Activated T-helper 1 cell treated with anti-CD3 and anti-CD28 coated beads, Interleukin-2, amount 50 U/mL, for 16 hours (primary cell): ENCODE measurements at places on chromosomes 11 and 22.

GRCh38 chr11:103959279-103959942 lies 77.0 kb upstream of the DDI1 start:
- no peak for DNase-seq

DNA sequence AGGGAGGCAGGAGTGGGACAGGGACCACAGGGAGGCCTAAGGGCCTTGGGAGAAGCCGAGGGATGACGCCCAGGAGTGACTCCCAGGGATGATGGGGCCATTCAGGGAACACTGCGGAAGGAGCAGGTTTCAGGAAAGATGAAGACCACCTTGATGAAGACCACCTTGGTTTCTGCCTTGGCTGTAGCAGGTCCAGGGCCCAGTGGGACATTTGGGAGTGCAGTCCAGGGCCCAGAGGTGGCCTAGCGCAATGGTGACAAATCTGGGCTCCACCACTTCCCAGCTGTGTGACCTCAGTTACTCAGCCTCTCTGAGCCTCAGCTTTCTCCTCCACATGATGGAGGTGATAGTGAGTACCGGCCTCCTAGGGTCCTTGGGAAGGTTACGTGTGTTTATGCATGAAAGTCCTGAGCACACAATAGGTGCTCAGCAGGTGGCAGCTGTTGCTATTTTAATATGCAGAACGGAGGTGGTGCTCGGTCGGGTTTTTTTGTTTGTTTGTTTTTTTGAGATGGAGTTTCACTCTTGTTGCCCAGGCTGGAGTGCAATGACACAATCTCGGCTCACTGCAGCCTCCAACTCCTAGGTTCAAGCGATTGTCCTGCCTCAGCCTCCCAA lies 770 bp downstream of the TSGA10IP start:
- DNase-seq: no peak

GRCh38 chr11:90288212-90288821 lies 65.5 kb upstream of the CHORDC1 start:
- DNase-seq: no peak

DNA sequence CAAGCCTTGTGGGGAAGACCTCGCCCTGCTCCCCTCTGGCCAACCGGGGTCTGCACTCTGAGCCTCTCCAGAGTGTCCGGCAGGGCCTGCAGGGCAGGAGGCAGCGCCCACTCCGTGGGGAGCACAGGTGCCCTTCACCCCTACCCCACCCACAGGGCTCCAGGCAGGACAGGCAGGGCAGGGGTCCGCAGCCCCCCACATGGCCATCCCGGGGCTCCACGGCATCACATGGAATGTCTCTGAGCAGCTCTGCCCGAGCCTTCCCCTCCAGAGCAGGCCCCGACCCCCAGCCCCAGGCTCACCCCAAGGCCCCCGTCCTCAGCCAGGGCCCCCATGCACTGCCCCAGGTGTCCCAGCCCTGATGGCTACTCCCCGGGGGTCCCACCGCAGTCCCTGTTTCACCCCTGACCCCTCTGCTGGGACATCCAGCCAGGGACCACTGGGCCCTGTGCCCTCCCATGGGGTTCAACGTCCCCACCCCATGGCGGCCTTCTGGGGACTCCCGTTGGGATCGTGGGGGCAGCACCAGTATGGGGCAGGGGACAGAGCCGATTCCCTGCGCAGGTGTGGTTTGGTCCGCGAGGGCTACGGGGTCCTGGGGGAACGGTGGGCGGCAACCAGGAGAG lies 77.7 kb downstream of the BRD1 start:
- no peak for DNase-seq

DNA sequence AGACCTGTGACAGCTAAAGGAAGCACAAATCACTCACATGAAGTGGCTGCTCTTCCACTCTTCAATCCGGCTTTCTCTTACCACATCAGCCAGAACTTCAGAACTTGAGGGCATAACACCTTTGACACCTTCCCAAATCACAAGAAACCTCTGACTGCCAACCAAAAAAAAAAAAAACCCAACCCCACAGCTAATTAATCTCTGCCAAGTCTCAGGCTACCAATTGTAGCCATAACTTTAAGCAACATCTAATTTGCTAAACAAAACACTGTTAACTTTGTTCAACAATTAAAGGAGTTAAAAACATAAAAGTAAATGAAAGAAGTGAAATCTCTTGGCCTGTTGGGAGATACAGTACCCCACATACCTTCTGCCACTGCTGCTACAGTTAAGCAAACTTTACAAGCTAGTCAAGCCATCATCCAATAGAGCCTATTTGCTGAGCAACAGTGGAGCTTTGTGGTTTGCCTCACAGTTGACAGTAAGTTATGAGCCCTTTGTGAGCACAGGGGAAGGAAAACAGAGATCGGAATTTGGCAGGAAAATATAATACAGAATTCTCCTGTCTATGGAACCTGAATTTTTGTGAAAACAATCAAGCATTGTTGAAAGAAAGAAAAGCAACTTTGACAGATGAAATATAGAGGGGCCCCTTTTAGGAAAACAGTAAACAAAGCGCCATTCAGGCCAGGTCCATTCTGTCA lies at the start of gene SOX6:
Gene SOX6 (minus strand): TSS at position 490 of the 704 bp plus-strand sequence. CDS start 15,298 bp downstream, outside the sequence.
- DNase-seq: no peak

GRCh38 chr11:131195661-131196517 lies 174.5 kb upstream of the NTM start:
- no peak for DNase-seq

DNA sequence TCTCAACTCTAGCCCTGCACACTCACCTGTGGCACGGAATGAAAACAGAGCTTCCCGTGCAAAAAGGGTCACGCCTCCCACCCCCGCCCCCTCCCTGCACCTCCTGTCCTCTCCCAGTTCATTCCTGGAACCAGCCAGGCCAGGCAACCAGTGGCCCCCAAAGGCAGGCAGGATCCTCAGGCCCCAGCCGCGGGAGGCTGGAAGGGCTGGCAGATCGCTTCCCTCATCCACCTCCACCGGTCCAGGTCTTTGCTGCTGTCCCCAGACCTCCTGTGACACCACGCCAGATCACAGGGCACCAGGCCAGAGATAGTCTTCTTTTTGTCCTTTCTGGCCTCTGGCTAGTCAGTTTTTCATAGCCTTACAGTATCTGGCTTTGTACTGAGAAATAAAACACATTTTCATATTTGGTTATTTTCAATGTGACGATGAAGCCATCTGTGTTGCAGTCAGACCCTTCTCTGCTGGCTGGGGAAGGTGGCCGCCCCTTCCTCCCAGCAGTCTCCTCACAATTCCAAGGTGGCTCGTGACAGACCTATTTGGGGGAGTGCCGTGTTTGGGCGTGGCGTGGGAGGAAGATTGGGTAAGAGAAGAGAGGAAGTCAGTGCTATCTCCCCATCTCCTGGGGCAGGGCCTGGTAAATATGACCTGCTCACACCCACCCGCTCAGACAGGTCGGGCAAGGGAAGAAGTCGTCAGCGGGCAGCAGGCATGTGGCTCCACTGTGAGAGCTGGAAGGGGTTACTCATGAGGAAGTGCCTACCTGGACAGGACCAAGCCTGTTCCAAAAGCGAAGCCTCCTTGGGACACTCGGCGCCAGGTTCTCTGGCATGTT lies 9.1 kb downstream of the SSH3 start:
- DNase-seq: no peak

DNA sequence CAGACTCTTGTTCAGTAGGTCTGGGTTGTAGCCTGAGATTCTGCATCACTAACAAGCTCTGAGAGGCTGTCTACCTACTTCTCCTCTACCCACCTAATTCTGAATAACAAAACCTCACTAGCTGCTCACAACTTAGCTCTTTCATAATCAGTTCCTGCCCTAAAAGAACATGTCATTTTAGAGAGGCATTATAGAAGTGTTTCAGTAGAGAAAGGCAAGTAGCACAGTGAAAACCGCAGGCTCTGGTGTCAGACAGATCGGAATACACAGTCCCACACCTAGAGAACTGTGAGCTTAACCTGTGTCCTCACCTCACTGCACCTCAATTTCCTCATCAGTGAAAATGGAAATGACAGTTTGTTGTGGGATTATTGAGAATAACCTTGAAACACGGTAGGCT lies 1337.6 kb upstream of the TENM4 start:
- DNase-seq: no peak

DNA sequence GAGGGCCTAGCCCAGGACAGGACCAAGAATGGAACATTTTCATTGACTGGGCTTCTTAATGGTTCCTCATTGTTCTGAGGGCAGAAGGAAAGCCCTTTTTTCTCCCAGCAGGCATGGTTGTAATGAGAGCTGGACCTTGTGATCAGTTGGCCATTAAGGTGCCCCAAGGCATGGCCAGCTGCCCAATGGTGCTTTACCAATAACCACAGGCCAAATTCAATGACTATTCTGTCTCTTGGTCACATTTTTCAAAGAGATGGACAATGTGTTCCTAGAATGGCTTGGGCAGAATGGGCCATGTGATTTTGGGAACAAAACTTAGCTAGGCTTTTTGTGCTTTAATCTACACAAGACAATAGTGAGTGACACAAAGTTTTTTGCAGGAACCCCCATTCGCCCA lies 7.3 kb downstream of the NAV2 start:
- no peak for DNase-seq

GRCh38 chr22:46063846-46064227 lies 86.5 kb upstream of the PPARA start:
- DNase-seq: no peak

DNA sequence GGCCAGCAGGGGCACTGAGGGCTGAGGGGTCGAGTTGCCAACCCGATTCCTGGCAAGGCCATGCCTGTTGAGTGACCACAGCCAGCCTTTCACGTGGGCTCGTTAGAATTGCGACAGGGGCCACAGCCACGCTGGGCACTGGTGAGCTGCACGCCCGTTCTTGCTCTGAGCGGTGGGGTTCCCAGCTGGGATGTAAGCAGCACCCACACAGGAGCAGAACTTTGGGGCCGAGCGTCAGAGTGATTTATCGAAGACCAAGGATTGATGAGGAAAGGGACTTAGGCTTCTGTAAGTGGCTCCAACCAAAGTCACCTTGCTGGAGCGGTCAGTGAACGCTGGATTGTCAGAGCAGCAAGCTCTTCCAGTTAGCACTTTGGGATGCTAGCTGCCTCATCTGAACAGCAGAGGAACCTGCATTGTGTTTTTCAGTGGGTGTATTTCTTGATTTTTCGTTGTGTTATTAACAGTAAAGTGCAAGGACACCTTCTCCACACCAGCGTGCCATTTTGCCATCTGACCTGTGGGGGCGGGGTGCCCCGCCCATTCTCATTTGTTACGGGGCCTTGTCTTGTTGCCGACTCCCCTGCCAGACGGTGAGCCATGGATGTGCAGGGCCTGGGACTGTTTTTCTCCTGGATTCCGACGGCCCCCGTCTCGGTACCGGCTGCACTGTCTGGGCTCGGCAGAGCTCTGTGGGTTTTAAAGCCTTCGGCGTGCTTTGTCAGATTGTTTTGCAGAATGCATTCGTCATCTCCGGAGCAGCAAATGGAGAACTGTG lies 202.5 kb downstream of the TBC1D22A start:
- DNase-seq: no peak

DNA sequence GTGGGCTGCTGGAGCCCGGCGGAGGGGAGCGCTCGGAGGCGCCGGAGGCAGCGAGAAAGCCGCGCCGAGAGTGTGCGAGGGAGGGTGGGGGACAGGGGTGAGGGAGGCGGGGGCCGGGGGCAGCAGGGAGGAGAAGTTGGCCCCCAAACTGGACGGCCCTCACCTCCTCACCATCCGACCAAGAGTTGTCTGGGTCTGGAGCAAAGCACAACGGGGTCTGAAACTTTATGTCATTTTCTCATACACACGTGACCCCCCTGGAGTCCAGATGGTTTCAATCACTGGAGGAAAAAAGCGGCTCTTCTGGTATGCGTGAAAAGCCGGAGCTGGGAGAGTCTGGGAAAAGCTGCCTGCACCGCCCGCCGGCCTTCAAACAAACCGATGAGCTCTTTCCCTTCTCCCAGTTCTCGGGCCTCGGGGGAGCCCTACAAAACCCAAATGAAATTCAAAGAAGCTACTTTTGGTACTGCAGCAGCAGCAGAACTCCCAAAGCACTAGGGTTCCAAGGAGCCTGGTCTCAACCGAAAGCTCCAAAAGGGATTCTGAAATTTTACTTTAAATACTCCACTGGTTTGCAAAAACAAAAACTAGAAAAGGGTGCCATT lies 39.7 kb upstream of the AKIP1 start:
- DNase-seq: no peak

DNA sequence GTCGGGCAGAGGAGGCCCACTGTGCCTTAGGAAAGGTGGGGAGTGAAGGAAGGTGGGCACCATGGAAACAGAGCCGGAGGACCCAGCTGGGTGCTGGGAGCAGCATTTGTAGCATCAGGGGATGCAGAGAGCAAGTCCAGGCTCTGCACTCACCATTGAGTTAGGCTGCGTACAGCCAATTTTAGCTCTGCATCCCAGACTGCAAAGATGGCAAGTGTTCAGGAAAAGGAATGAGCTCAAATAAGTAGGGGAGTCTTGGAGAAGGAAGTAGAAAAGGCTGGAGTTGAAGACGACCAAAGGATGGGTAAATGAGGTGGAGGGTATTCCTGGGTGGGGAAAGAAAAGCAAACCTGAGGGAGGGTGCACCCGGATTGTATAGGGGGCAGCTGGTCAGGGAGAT lies 31.6 kb upstream of the ETS1 start:
- DNase-seq: no peak

DNA sequence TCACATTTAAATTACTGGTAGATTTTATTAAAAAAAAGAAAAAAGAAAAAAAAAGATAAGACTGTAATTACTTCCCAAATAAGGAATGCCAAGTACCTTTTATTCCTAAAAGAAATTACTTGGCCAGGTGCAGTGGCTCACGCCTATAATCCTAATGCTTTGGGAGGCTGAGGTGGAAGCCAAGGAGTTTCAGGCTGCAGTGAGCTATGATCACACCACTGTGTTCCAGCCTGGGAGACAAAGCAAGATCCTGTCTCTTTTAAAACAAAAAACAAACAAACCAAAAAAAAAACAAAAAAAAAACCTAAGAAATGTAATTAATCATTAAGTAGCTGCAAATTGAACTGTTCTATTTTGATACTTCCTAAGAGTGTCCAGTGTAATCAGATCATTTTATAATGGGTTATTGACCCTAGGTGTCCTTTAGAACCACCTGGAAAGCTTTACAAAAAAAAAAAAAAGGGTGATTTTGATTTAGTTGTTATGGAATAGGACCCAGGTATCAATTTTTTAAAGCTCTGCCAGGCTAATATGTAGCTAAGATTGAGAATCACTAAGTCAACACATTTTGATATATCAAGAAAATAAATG lies 10.8 kb downstream of the LIN7C start:
- DNase-seq: no peak

DNA sequence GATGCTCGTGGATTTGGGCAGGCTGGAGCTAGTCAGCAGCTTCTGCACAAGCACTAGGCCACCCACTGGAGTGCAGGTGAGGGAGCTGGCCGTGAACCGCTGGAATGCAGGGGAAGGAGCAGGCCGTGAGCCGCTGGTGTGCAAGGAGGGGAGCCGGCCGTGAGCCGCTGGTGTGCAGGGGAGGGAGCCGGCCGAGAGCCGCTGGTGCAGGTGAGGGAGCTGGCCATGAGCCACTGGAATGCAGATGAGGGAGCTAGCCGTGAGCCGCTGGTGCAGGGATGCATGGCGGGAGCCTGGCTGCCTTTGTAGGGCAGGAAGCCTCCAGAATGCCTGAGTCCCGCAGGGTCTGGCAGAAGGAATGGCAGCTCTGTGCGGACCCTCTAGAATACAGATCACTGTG lies 4220.0 kb upstream of the OR11H1 start:
- no peak for DNase-seq

- no peak for DNase-seq
Observed at GRCh38 chr11:47271328-47271727, 1.4 kb downstream of the MADD start.

- DNase-seq: no peak
Observed at GRCh38 chr11:21501245-21501644, 691.6 kb upstream of the ANO5 start.

- no peak for DNase-seq
Observed at GRCh38 chr11:391117-392017, 2.6 kb upstream of the PKP3 start.
